SK-MEL-5 (cell line): ENCODE measurements at places on chromosomes 5 and 9. TPM values are rescaled to one million over a fixed set of nuclear protein-coding genes. Genes with fewer than 3 reads are reported as not detected.

DNA sequence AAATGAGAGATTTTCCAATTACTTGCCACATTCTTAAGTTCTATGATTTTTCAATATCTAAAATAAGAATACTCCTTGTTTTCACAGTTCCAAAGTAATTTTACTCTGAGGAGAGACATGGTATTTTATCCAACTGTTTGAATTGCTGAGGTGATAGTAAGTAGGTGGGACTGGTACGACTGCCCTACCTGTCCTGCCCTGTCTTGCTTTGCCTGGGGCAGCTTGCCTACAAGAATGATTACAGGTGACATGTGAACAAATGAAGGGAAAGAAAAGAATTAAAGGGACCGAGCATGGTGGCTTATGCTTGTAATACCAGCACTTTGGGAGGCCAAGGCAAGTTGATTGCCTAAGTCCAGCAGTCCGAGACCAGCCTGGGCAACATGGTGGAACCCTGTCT lies 41.6 kb upstream of the HMGCS1 start:
- no peak for DNase-seq

- no peak for DNase-seq
These were observed 364.4 kb downstream of the GADD45G start for GRCh38 chr9:89969156-89969675.

DNA sequence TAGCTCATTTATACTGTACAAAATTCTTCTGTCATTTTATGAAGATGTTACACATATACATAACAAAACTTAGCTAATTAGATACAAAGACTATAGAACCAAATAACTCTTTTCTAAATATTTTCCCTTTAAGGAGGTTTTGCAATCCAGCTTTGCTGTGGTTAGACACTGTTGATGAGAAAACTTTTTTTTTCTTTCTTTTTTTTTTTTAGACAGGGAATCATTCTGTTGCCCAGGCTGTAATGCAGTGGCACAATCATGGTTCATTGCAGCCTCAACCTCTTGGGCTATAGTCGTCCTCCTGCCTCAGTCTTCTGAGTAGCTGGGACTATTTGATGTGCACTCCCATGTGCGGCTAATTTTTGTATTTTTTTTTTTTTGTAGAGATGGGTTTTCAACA lies 38.5 kb upstream of the CDKN2B start:
- DNase-seq = no peak

PLPP7 gene
- total RNA-seq = 1.1 and 2.0 TPM in 2 replicates

DNA sequence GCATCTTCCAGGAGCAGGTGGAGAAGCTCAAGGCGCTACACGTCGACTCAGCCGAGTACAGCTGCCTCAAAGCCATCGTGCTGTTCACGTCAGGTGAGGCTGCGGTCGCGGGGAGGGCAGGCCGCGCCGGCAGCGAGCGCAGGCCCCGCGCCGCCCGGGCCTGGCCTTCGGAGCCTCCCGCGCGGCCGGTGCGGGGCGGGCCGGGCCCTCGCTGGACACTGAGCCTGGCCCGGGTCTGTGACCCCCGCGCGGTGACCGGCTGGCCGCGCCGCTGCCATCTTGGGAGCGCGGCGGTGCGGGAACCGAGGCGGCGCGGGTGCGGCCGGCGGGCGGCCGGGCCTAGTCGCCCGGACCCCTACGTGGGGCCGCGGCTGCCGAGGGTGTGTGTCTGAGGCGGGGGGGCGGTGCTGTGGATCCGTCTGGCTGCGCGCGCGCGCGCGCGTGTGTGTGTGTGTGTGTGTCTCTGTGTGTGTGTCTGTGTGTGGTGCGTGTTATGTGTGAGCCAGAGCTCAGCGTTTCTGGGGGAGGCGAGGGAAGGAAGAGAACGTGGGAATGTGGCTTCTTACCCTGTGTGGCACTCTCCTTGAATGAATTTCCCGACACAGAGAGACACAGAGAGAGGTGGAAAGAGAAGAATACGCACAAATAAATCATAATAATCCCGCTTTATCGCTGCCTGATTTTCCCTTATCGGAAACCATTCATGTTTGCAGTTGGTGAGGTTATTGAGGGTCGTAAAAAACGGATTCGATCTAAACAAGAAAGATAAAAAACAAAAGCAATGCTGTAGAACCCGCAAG lies 5.5 kb downstream of the NR2F1 start:
- DNase-seq = no peak

- DNase-seq = peak; percentile 78
These were observed 29.6 kb upstream of the UBAC1 start for GRCh38 chr9:135990468-135991429.

- no peak for DNase-seq
These were observed 2.1 kb downstream of the NEURL1B start for GRCh38 chr5:172642926-172643871.

- no peak for DNase-seq
These were observed 73.9 kb upstream of the S1PR3 start for GRCh38 chr9:88917375-88917774.

TAF11L10 gene
- total RNA-seq = not detected in 2 replicates

MED27 gene
- total RNA-seq = 25.4 and 30.5 TPM in 2 replicates

CFAP90 gene
- total RNA-seq = 0.16 TPM in 1 of 2 replicates, not detected in the other

SOWAHA gene
- not detected in 2 replicates for total RNA-seq

MTX3 gene
- total RNA-seq = 16.7 and 19.2 TPM in 2 replicates

IL9 gene
- total RNA-seq = not detected in 2 replicates

DNA sequence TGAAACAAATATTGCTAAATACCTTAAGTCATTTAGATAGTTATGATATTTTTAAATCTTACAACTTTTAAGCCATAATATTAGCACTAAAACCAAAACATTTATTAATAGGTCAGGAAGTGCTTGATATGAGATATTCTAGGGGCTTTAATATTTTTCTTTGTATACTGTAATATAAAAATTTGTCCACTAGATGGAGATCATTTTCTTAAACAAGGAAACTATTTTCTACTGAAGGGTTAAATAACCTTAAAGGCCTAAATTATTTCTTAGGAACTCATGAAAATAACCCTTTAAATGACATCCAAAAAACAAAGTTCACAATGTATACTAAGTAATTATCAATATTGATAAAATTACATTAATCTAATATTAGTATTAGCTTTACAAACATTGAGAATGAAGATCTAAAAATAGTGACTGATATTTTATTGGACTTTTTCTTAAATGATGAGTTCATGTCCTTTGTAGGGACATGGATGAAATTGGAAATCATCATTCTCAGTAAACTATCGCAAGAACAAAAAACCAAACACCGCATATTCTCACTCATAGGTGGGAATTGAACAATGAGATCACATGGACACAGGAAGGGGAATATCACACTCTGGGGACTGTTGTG lies 635.7 kb downstream of the RAB3C start:
- peak; percentile 63 for DNase-seq

DNA sequence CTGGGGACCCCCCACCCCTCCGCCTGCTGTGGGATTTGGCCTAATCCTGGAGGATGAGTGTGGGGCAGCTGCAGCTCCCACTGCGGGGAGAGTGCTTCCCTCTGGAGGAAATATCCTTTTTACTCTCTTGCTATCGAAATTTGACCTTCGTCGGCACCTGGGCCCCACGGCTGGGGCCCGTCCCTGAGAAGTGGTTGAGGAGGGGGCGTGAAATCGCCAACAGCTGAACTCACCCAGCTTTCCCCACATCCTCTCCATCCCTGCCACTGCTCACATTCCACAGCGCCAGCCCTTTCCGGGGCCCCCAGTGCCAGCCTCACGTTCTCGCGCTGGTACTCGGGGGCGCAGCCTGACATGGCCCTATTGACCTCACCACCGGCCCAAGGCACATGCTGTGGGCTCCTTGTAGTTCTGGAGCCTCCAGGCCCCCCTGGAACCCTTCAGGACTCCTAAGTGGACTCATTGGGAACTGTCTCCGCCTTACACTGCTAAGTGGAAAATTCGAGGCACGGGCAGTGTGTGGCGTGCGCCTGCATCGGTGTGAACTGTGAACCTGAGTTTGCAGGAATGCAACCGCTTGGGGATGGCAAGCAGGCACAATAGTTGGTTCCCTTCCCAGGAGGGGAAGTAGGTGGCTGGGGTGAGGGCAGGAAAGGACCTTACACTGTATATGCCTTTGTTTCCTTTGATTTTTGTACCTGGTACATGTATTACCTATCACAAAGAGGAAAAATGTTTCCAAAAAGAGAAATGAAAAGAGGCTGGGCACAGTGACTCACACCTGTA lies 19.2 kb downstream of the FGFR4 start:
- DNase-seq = no peak

FOXD4 gene
- 0.08 and 0.26 TPM in 2 replicates for total RNA-seq

SMIM32 gene
- not detected in 2 replicates for total RNA-seq

DNA sequence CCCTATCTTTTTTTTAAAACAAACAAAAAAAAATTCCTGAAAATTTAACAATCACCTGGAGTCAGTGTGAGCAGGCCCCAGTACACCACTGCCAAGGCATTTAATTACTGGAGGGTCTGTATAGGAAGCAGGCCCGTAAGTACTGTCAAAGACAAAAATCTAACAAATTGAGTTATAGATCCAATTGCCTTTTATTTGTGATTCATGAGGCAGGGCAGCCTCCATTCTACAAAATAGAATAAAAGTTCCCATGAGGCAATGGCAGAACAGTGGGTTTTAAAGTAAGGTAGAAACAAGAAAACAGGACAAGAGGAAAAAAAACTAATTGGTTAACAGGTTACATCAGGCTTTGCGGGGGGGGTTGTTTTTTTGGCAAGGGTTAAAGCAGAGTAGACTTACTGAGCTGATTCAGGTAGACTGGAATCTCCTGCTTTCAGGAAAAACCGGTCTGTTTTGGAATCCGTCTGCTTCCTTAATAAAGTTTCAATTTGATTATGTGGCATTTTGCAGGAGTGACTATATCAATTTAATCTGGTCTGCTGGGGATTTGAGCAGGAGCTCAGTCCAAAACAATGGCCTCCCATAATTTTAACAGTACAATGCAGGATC lies 48.9 kb downstream of the AUH start:
- no peak for DNase-seq

GRCh38 chr9:115531410-115532125 lies 413.6 kb upstream of the TNC start:
- no peak for DNase-seq

PCDHA12 gene
- 0.08 and 0.19 TPM in 2 replicates for total RNA-seq

GRCh38 chr5:149584121-149584520 lies 2.8 kb downstream of the ARHGEF37 start:
- no peak for DNase-seq

DNA sequence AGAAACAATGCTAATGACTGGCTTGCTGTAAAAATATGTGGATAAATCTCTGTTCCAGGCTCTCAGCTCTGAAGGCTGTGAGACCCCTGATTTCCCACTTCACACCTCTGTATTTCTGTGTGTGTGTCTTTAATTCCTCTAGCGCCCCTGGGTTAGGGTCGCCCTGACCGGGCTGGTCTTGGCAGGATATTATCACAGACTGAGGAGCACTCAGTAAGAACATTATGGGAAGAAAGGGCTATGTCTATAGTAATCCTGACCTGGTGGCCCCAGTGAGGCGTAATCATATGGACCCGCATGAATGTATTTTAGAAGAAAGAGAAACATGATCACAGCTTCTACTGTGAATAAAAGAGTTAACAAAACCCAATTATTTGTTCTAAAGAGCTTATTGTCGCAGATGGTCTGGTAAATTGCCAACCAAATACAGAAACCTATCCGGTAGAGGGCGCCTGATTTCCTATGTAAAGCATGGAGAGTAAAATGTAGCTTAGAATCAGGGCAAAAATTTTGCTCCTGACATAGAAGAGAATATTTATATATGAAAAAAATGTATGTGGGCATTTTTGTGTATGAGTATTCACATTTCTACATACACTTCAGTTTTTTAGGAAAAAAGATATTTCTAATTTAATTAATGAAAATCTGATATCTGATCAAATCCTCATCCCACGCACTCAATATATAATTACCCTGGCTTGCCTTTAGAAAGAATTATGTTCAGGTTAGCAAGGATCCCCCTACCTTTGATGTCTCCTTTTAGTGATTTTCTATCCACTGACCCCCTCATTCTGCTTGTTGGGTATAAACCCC lies 5.8 kb upstream of the IFNA1 start:
- DNase-seq = peak; percentile 71

- no peak for DNase-seq
These were observed 107.1 kb downstream of the MAT2B start for GRCh38 chr5:163612358-163613149.

GRCh38 chr5:181114284-181114843 lies 16.6 kb downstream of the OR2V1 start:
- DNase-seq = no peak

DNA sequence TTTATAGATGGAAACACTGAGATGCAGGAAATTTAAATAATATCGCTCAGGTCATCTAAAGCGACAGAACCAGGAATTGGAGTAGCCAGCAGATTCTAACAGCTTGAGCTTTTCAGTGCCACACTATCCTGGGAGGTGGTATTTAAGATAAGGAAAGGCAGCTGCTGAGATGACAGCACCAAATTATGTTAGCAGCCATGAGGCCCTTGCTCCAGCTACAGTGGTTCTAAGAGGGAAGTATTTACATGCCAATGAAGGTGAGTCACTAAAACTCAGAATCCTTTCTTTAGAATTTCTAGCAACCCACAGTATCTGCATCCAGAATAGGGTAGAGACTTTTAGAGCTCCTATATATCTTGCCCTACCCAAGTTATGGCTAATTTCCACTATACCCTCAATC lies 127.0 kb upstream of the VLDLR start:
- DNase-seq = no peak

DNA sequence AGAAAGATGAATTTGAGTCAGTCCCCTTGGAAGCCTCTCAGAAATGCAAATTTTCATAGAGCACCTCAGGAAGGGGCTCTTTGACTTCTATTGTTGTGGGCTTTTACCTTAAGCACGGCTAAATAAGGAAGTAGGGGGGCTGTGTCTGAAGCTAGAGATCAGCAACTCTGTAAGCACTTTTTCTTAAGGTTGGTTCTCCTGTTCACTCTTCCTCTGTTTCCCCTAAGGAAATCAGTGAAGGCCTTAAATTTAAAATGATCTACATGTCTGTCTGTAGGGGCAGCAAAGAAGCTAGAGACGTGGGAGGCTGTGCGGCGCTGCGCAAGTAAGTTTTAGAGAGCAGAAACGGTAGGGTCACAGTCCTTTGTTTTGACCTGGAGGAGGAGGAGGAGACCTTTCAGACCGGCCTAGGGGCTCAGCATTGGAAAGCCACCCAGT lies 1.2 kb upstream of the CDC14B start:
- no peak for DNase-seq

SPAG8 gene
- total RNA-seq = 0.05 TPM in 1 of 2 replicates, not detected in the other

DNA sequence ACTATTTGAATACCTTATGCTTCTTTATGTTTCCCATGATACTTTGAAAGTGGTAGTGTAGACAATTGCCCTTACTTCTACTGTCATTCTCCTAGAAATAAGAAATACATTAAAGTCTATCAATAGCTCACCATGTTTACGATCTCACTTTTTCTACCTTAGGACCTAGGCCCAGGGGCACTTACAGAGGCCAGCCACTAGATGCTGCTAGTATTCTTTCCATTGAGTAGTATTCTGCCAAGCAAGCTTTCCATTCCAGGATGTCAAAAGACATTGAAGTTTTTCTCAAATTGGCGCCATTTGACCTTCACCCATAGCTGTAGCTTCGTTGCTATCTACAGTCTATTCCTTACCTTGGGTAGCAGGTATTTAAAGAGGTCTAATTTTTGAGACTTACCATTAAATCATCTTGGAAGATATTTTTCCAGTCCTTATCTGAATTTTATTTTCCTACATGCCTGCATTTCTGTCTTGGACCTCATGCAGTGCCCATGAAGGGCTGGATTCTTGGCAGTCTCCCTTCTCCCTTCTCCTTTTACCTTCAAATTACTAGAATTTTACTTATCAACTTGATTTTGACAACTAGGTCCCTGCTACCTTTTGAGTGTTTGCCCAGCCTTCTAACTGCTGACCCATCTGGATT lies 246.0 kb upstream of the NUDT12 start:
- DNase-seq = peak; percentile 79

PRLR gene
- 21.4 and 22.2 TPM in 2 replicates for total RNA-seq

- no peak for DNase-seq
These were observed 61.3 kb downstream of the BOD1 start for GRCh38 chr5:173554989-173555705.

GRCh38 chr5:91332267-91333045 lies 50.7 kb downstream of the ARRDC3 start:
- peak; percentile 47 for DNase-seq
